ELF-1 (cell line): ENCODE measurements at places on chromosomes 3 and 15.

DNA sequence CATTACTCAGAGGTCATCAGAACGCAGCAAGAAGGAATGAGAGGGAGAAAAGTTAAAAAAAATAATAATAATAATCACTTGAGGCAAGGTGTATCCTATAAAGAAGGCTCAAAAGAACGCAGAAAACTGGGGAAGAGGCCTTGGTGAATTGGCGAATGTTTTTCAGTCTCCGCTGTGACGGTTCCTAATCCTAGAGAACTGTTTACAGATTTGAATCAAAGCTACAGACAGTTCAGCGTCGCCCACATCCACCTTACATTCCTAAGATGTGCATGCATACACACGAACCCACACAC, 634 bp downstream of the ZMAT3 start:
- no peak for DNase-seq

- DNase-seq, result no peak
Observed at GRCh38 chr3:180700941-180701340, 21.7 kb upstream of the CCDC39 start.

DNA sequence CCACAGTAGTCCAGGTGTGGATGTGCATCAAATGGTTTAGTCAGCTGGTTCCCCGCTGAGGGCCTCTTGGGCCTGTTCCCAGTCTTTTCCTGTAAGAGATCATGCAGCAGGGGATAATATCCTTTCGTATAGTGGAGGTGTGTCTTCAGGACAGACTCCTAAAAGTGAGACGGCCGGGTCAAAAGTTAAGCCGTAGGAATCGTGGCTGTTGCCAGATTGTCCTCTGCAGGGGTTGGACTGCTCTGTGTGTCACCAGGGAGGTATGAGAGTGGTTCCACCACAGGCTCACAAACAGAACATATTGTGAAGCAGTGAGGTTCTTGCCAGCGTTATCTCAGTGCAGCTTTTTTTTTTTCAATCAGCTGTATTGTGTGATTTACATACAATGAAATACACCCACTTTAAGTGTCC, 95.0 kb downstream of the VGLL4 start:
- DNase-seq, result no peak

DNA sequence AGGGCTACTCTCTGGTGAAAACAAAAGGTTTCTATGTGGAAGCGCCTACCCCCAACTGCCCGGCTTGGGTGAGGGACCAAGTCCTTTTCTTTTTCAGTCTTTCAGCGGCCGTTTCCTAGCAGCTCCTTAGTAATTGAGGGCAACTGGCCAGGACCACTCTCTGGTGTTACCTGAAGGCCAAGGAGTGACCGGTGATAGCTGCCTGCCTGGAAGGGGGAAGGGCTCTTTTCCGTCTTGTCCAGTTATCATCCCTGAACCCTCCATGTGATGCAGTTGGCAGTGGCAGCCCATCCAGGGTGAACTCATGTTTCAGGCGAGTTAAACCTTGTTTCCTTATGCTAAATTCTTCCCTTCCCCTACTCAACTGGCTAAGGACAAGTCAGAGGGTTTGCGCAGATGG, 33.3 kb downstream of the RHCG start:
- no peak for DNase-seq

GRCh38 chr15:89186803-89187202, 34.6 kb downstream of the RLBP1 start:
- no peak for DNase-seq

DNA sequence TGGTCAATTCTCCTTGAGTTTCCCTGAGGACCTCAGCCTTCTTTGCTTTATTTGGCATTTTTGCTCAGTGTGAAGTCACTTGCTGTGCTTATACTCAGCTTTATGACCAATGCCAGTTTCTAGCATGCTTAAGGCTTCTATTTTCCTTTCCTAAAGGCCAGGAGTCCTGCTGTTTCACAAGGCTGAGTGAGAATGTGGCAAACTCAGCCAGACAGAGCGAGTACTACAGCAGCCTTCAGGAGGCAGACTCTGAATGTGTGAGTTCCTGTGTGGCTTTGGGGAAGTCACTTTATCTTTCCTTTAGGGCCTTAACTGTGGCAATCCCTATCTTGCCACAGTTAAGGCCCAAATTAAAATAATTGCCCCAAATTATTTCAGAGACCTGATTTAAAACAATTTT, 213.2 kb upstream of the MRPL3 start:
- DNase-seq, result no peak

DNA sequence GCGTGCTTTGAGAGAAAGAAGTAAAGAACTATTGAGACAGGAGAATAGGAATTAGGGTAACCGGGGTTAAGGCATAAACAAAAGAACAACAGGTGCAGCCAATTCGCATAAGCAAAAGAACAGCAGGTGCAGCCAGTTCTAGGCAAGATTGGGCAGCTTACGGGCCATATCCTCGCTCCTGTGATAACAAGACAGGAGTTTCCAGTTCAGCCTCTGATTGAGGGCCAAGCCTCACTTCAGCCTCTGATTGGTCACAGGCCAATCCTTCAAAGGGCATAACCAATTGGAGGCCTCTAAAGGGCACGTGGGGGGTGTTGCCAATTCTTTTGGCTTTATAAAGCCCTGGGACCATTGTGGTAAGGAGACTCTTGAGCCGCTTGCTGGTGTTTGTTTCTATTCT, 143.5 kb downstream of the GADL1 start:
- no peak for DNase-seq

- no peak for DNase-seq
Observed at GRCh38 chr15:41730543-41730942, 43.7 kb upstream of the MAPKBP1 start.

DNA sequence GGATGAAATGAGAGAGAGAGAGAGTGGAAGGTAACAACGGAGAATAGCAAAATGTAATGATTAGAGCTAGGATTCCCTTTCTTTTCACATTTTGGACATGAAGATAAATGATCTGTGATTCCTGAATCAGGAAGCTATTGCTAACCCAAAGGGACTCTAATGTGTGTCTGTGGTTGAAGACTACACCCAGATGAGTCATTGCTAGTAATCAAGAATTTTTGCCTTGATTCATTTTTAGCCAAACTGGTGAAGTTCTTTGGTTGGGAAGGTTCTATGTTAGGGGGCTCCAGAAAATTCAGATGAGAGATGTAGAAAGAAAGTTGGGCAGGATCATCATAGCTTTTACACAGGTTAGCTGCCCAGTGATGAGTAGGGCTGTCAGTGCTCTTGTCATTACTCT, 116.4 kb downstream of the DUT start:
- no peak for DNase-seq

- DNase-seq, result no peak
Observed at GRCh38 chr3:126450744-126451143, 24.9 kb downstream of the ZXDC start.
